Spleen (tissue), 13 donors: ENCODE measurements at places on chromosomes 6 and 20.

- DNase-seq, result no peak
Measured at GRCh38 chr6:164106345-164106769, 691.8 kb downstream of the QKI start.

DNA sequence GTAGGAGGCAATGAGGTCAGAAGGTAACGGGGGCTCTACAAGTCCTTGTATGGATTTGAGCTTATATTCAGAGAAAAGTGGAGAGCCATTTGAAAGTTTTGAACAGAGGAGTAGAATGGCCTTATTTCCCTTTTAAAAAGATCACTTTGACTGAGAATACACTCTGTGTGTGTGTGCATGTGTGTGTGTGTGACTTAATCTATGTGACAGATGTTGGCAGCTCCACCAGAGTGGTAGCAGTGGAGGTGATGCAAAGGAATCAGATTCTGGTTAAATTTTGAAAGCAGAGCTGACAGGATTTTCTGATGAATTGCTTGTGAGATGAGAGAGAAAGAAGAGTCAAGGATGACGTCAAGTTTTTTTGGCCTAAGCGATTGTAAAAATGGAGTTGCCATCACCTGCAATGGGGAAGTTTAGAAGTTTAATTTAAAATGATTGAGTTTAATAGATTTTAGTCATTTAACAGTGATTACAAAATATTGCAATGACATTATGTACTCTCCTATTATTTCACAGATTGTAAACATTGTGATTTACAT is 172.2 kb upstream of the HEY2 start:
- DNase-seq, result no peak

DNA sequence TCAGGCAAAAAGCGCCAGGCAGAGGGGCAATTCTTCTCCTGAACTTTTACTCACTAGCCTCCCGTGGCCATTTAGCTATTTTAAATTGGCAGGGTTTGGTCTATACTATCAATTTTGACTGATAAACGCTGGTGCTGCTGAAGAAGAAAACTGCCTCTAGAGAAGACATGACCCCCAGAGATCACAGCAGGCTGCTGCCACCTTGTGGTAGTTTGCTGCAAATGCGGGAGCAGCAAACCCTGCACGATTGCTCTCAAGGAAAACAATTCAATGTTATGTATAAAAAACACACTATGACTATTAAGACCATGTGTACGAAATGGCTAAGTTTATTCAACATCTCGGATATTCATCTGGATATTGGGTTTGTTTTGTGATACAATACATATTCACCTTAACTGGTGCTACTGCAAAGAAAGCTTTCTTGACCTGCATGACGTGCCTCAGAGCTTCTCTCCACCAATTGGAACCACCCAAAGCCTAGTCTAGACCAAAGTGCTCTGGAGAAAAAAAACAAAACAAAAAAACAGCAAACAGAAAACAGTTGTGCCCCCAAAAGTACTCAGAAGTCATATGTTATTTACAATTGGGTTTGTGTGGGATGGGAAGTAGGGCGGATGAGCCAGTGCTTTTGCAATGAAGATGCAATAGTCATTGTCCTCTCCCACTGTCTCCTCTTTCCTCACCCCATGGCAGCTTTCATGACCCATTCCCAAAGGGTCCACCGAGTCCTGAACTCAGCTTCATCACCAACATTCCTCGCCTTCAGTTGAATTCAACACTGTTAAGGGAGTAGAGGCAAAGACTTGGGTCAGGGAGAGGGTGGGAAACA is 19.6 kb upstream of the IL17F start:
- DNase-seq, result peak; percentile 88

DNA sequence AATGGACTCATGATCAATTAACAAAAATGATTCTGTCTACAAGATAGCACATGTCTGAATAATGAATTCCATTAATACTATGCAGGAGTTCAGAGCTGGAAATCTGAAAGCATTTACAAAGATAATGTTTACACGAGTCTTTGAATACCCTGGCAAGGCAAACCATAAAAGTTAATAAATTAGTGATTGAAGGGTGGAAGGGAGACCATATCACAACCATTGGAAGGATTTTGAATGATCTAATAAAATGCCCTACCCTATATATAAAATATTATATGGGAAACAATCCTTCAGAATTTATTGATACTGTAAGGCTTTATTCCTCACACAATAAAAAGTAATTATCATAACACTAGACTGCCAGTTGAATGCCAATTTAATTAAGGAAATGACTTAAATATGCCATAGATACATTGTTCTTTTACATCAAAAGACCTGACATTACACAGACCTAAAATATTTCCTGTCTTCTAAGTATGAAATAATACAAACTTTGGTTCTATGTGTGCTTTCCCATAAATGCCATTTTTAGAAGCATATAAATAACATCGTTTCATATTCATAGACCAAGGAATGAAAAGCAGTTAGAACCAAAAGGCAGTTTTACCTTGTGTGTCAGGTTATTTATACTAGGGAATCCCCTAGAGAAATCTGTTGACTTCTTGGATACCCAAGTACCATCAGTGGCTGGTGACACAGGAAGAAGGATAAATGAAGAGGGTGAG is 249.2 kb upstream of the MARCKS start:
- no peak for DNase-seq

- DNase-seq, result no peak
Measured at GRCh38 chr6:108463784-108464183, 96.9 kb upstream of the FOXO3 start.

- no peak for DNase-seq
Measured at GRCh38 chr6:53041356-53041755, 23.8 kb upstream of the FBXO9 start.

DNA sequence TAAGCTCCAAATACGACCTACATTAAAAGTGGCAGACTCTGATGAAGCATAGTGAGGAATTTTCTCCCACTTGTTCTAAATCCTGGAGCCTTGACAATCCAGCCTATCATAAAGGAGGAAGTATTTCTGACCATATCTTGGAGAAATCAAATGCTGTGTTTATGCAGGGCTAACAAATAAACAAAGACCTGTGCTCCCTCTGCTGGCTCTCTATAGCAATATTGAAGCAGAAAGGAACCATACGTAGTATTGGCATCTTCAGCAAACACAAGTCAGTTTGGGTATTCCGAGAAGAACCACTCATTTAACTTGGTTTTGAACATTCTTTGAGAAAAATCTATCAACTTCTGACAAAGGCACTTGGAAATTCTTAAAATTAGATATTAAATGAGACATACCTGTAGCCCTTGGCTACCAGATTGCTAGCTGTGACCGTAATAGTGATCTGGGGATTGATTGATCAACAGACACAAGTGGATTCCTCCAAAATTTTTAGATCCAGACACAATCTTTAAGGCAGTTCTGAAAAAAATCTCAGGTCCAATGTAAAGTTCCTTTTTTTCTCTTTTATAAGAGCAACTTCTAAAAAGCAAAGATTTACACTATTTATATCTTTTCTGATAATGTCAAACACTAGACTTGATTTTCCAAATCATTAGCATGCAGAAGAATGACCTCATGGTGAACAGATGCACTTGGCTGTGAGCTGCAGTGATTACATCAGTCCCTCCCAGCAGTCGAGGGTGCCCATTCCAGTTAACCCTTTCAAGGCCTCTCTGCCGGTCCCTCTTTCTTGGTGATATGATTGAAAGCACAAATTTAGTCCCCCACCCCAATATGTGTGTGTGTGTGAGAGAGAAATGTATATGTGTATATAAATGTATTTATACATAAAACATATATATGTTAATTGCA is 40.2 kb downstream of the INSM1 start:
- no peak for DNase-seq

GRCh38 chr6:23498013-23498412 is 628.0 kb upstream of the NRSN1 start:
- DNase-seq, result no peak

GRCh38 chr6:163352966-163353365 is 61.6 kb upstream of the QKI start:
- no peak for DNase-seq

DNA sequence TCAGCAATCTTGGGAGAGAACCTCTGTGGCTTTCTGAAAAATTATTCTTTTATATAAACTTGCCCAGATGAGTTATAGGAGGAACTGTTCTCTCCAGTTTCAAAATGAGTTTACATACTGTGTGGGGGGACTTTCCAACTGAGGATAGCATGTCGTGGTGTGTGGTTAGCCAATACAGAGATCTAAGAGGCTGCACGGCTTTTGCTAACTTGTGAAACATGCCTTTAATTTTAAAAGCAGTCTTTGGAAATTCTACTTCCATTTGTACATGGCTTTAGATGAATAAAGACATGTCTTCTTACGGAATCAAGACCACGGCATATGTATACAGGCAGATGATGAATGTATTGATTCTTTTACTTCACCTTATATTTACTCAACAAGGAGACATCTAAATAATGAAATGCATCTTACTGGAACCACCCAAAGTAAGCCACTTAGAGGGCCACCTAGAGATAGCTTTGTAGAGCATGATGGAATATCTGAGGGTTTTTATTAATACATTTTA is 39.8 kb downstream of the HIVEP1 start:
- DNase-seq, result no peak

GRCh38 chr6:165662041-165662748 is 846 bp downstream of the PDE10A start:
- no peak for DNase-seq

- no peak for DNase-seq
Measured at GRCh38 chr6:4155848-4156466, 20.6 kb upstream of the ECI2 start.

DNA sequence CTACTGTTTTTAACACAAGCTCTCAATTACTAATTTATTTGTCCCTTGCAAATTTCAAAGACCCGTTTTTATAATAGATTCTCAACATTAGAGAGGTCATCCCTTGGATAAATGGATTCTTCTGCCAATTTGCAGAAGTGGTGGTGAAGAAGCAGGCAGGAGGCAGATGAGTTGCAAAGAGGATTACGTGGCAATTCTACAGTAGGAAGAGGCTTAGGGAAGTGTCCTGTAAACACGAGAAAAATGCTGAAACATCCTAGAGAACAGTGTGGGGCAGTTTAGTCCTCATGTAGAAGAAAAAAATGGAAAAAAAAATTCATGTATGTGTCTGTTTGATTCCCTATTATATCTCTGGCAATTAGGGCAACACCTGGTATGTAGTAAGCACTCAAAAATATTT is 87.6 kb downstream of the BMP2 start:
- no peak for DNase-seq

- DNase-seq, result no peak
Measured at GRCh38 chr6:110548110-110548847, 71.9 kb upstream of the SLC22A16 start.

GRCh38 chr20:2295886-2296515 is at the start of gene TGM3:
Gene TGM3, plus strand, starts transcription at chr20:2296001. Its CDS starts 63 bp downstream, at chr20:2296064.
- DNase-seq, result no peak
